ENCODE measurements at places on chromosomes 2 and 18.

- no peak for DNase-seq
Observed at GRCh38 chr2:232293191-232293590, 85.4 kb upstream of the ALPP start.

DNA sequence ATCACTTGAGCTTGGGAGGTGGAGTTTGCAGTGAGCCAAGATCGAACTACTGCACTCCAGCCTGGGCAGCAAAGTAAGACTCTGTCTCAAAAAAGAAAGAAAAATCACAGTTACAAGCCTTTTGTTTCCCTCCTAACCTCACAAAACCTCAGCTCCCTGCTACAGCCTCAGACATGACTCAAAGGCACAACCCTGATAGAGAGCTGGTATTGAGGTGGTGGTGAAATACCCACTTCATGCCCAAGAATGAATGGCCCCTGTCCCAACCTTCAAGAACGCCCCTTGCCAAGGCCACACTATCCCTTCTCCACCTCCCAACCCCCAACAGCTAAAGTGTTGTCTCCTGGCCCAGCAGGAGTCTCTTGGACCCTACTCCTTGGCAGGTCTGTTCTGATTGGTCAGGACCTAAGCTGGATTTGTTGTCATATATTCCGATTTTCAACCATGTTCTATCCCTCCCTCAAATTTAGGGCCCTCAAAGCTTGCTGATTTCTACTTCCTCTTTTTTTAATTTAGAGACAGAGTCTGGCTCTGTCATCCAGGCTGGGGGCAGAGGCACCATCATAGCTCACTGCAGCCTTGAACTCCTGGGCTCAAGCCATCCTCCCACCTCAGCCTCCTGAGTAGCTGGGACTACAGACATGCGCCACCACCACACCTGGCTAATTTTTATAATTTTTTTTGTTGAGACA, 61.9 kb upstream of the BZW1 start:
- no peak for DNase-seq

GRCh38 chr2:11417946-11418585, 47.9 kb downstream of the E2F6 start:
- no peak for DNase-seq

- no peak for DNase-seq
Observed at GRCh38 chr18:31380912-31381311, 4.3 kb downstream of the DSG4 start.

- peak; percentile 50 for DNase-seq
Observed at GRCh38 chr2:170842785-170843184, 26.1 kb downstream of the GAD1 start.

- no peak for DNase-seq
Observed at GRCh38 chr2:202945-203344, 60.9 kb downstream of the SH3YL1 start.

GRCh38 chr2:127176371-127177311, 43.5 kb downstream of the CYP27C1 start:
- peak; percentile 74 for DNase-seq

DNA sequence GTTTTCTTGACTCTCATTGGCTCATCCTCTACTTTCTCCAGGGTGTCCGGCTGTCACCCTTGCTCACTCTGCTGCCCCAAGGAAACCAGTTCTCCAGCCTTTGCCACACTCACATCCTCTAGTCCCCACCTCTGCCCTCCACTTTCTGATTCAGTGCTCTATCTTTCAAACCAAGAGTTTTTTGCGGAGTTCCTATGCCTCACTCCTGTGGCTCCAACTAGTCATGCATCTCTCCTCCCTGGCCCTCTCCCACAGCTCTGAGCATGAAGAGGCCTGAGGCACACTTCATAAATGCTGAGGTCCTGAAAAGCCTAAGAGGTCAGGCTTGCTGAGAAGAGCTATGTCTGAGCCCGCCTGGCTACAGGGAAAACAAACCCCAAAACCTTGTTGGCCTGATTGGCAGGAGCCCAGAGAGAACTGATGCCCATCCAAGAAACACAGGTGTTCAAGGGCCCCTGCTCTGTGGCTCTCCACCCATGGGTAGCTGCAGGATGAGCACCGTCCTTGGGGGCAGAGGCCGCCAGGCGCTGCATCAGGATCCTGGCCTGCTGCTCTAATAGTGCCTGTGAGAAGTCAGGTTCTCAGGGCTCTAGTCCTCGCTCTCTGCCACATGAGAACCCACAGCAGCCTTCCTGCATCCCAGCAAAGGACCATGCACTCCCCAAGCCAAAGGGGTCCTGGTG, 42.1 kb downstream of the HS1BP3 start:
- DNase-seq, result no peak
